NCI-H460 (cell line): ENCODE measurements at places on chromosomes 7 and 10. TPM values are rescaled to one million over a fixed set of nuclear protein-coding genes. Genes with fewer than 3 reads are reported as not detected.
A peak's percentile ranks its signal among the peaks of the same experiment; 100 is the strongest.

Gene PGAM1
- total RNA-seq, result 432 and 436 TPM in 2 replicates

DNA sequence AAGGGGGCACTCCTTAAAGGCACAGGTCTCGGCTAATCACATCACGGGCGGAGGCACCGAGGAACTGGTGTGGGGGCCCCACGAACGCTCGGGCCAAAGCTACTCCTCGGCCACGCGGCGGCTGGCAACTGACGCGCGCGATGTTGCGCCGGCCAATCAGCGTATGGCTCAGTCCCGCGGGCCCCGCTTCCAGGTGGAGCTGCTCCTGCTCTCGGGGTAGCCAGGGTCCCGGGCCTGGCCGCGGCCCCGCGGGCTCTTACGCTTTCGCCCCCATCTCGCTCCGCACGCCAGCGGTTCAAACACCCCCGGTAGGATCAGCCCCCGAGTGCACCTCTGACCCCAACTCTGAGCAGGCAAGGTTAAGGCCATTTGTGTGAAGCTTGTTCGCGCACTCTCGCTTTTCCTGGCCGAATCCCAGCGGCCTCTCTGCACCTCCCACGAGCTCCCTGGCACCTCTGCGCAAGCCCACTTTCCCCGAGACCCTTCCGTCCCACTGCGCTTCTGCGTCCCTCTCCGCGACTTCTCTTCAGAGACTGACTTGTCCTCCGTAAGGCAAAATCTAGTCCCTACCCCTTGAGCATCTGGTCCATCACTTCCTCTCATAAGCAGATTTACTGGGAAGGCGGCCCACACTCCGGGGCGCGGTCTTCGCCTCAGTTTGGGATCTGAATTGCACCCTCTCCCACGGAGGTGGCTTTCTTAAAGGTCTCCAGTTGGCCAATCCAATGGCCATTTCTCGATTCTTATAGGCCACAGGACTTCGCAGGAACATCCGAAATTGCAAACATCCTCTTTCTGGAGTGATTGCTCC is 200.9 kb upstream of the TBX20 start:
- DNase-seq, result no peak

GRCh38 chr10:126895214-126895781 is 9.9 kb upstream of the DOCK1 start:
- DNase-seq, result no peak

DNA sequence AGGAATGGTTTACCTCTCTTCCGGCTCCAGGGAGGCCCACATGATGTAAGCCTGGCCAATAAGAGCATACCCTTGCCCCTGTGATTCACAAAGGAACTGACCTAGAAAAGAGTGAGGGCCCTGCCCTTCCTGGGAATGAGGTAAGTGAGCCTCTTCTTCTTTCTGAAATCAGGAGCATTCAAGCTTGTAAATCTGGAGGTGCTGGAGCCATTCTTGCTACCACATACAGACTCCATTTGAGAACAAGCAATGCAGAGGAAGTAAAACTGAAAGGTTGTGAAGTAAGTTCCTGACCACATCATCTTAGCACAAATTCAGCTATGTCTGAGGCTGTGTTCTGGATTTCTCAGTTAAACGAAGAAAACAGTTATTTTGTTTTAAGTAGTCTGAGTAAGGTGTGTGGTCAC is 132.2 kb downstream of the CD36 start:
- DNase-seq, result no peak

- no peak for DNase-seq
These were observed 8.3 kb upstream of the MMP21 start for GRCh38 chr10:125783957-125784356.

Gene IKZF5
- 4.0 and 5.6 TPM in 2 replicates for total RNA-seq

Gene JMJD1C
- 65.5 and 66.0 TPM in 2 replicates for total RNA-seq

- DNase-seq, result peak; percentile 2
These were observed 10.0 kb downstream of the CYP3A43 start for GRCh38 chr7:99837649-99838361.

GRCh38 chr7:113279256-113279655 is 160.9 kb upstream of the SMIM30 start:
- no peak for DNase-seq

Gene FEZF1
- 0.17 TPM in 1 of 2 replicates, not detected in the other for total RNA-seq

DNA sequence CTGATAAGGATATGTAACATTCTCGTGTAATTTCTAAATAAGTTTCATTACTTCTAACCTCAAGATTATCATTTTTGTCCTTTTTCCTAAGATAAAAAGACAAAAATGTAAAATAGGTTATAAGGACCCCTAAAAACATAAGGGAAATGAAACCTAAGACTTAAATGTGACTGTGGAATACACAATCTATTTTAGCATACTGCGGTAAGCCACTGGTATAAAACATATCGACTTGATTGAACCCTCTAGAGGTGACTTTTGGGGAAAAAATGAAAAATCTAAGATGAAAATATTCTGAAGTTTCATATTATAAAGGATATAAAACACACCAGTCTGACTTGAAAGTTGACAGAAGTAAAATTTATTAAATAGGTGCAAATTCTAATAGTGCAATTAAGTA is 1.9 kb downstream of the NAMPT start:
- DNase-seq, result no peak

GRCh38 chr10:124143721-124144120 is 50.3 kb upstream of the CHST15 start:
- DNase-seq, result no peak

GRCh38 chr7:36473454-36474282 is 84.0 kb downstream of the ANLN start:
- DNase-seq, result peak; percentile 30

DNA sequence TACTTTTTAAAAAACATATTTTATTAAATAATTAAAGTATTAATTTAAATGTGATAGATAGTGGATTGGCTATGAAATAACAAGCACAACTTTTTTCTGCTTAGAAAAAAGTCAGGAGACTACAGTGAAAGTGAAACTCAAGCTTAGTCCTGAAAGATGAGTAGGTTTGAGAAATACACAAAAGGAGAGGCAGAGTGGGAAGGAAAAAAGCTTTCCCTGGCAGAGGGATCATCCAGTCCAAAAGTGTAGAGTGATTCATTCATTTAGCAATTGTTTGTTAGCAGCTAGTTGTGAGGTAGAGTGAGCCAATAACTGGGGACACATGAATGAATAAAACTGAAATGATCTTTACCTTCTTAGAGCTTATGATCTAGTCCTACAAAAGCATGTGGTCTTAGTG is 93.5 kb downstream of the FOXP2 start:
- DNase-seq, result no peak

Gene CTAGE6
- 0.64 and 0.95 TPM in 2 replicates for total RNA-seq

Gene NPFFR1
- total RNA-seq, result not detected in 2 replicates

DNA sequence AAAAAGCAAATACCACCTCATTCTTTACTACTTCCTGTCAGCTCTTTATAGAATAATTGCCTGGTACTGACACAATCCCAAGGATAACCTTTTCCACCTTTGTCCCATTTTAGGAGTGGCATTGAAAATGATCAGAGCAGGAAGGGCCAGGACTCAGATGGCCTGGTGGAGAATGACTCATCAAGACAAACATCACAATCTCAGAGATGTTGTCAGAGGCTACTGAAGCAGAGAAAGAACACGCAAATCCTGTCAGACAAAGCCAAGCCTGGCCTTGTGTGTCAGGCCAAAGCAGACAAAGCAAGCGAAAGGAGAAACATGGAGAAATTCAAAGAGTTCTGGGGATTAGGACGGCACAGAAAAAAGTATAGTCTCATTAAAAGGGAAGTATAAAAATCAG is 40.9 kb downstream of the NSUN6 start:
- DNase-seq, result peak; percentile 66

Gene ANK3
- 46.6 and 65.7 TPM in 2 replicates for total RNA-seq

- DNase-seq, result no peak
These were observed 202.4 kb upstream of the HPS1 start for GRCh38 chr10:98649170-98649569.

GRCh38 chr7:123154231-123154860 is 45.4 kb downstream of the SLC13A1 start:
- peak; percentile 91 for DNase-seq

DNA sequence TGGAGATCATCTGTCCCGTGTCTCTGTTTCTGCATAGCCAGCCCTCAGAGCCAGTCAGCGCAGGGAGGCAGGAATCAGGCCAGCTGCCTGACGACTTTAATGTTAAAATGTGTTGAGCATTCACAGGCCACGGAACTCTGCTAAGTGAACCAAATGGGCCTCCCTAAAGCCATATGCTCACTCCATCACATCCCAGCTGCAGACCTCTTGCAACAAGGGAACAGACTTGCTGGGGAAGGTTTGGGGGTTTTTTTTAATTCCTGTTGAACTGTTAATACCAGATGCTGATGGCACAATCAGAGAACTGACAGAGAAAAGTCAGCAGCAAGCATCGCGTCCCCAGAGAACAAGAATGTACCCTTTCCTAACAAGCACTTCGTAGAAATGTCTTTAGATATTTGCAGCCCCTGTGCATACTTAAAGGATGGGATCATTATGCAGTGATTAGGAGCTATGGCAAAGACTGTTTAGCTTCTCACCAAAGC is 900.4 kb upstream of the AUTS2 start:
- no peak for DNase-seq

DNA sequence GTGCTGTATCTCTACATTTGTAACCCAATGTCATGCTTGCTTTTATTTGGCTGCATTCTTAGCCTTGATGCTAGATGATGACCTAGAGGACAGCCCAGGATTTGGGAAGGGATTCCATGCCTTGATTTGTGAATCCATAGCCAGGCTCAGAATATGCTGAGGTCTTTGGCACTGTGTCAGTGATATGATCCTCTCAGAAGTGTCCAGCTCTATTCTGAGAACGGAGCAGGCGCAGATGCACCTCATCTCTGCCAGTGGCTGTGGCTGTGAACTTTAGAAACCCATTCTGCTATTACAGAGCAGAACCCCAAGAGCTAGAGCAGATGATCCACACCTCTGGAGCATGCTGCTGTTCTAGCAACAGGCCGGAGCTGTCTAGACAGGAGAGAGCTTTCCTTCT is 212.8 kb downstream of the TRIL start:
- DNase-seq, result no peak
